ENCODE measurements at places on chromosomes 3 and 15.

DNA sequence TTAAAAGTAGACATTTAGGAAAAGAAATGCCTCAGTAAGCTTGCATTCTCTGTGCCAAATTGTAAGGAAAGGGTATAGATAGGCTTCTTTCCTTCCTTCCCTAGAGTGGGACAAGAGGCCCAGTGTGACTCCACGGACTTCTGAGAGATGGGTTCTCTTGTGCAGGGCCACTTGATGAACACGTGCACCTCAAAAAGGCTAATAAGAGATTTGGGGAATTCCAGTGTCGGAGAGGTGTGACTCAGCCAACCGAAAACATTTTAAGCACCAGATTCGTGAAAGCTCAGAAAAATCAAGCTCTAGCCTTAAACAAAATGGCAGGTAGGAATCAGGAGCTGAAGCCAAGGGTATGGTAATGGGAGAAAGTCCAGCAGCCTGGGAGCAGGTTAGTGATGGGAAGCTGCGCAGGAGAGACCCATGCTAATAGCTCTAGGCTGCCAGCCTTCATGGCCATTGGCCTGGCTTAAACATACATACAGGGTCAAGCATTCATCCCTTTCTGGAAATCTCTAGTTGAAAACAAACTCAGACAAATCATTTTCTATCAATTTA is 56.2 kb downstream of the SV2B start:
- DNase-seq: no peak

- no peak for DNase-seq
These were observed 106.7 kb downstream of the RYK start for GRCh38 chr3:134143828-134144401.

- no peak for DNase-seq
These were observed 32.9 kb upstream of the ETV5 start for GRCh38 chr3:186141790-186142189.

DNA sequence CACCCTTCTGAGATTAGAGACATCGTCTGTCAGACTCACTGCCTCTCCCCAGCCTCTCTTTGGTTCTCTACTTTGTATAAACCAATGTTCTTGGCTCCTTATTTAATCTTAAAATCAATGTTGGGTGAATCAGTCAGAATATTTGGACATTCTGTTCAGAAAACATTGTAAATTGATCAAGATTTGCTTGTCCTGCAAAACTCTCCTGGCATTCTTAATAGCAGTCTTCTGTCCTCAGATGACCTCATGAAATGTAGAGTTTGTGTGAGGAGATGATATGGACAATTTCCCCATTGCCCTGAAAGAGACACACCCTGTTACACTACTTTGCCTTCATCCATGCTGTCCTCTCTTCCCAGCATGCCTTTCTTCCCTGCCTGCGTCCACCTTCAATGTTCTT is 33.6 kb downstream of the CD200R1L start:
- peak; percentile 33 for DNase-seq

DNA sequence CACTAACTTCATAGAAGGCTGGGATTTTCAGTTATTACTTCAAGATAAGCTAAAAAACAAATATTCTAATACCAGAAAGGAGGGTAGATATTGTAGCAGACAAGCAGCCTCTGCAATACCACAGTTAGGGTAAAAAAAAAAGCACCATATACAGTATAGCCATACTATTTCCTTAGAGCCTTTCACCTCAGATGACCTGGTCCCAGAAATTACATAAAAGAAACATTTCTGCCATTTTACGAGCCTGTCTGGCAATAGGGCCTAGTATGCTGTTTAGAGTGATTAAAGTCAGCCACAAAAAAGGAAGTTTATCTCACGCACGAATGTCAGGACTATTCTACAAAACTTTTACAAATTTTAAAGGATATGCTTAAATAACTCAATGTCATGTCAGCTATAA is 1016.6 kb downstream of the PLOD2 start:
- DNase-seq: no peak

- DNase-seq: no peak
These were observed 81.1 kb downstream of the SLTM start for GRCh38 chr15:58852347-58852746.

GRCh38 chr15:99228120-99228770 is 21.1 kb downstream of the TTC23 start:
- no peak for DNase-seq

DNA sequence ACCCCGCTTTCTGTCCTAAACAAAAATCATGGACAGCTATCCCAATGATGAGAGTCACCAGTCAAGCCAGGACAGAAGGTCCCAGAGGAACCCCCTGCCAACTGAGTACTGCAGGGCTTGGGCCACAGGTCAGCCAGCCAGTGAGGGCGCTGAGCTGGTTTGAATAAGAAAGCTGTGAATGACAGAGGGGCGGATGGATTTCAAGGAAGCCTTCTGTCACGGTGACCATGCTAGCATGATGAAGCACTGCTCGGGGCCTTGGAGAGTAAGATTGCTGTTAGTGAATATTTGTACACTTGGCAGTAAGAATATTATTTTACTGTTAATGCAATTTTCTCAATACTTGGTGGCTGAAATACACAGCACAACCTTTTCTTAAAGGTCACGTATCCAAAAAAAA is 734.0 kb upstream of the NR2F2 start:
- DNase-seq: no peak

- DNase-seq: no peak
These were observed 354.5 kb downstream of the WDR72 start for GRCh38 chr15:53404930-53405493.

GRCh38 chr15:35746121-35746520 is 200.2 kb upstream of the DPH6 start:
- DNase-seq: no peak

GRCh38 chr3:175404027-175404426 is 544.9 kb downstream of the NAALADL2 start:
- DNase-seq: peak; percentile 38

DNA sequence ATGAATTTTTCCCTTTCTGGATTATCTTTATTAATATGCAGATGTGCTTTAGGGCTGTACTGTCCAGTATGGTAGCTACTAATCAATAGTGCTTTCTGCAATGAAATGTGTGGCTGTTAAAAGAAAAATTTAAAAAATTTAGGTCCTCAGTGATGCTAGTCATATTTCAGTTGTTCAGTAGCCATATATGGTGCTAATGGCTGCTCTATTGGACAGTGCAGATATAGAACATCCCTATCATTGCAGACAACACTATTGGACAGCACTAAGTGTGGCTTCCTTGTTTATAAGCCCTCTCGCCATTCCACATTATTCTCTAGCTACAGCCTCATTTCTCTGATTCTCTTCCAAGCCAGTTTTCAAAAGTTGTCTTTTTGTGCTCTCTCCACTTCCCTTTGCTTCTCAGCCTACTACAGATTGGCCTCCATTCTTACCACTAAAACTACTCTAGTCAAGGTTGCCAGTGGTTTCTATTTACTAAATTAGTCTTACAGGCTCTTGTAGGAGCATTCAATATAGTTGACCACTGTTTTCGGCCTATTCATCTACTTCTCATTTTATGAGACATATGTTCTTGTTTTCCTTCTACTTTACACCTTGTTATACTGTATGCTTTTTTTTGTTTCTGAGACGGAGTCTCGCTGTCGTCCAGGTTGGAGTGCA is 9.5 kb downstream of the MAPK6 start:
- no peak for DNase-seq

- DNase-seq: peak; percentile 0
These were observed 276.7 kb downstream of the ROBO1 start for GRCh38 chr3:79491029-79491641.

- DNase-seq: no peak
These were observed 90.5 kb downstream of the IGF1R start for GRCh38 chr15:98738689-98739401.

DNA sequence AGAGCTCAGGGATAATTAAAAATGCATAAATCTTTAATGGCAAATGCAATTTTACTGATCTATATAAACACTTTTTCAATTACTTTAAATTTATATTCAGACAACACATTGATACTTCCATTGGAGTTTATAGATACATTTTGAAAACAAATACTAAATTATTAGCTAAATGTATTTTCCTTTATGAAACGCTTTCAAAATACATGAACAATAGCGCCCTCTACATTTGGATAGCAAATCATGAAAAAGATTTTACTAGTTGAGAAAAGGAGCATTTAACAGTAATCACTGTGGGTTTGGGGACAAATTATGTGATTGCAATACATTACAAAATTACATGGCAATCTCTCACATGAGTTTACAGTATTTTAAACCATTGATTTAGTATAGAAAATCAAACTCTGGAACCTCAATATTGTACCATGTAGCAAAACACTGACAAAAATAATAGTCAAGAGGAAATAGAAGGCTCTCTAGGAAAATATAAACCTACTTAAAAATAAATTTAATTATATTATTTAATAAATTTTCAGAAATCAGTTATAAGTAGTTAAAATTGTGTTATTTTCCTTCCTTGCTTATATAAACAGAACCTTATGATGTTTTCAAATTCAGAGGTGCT is 207.9 kb downstream of the ZIC1 start:
- DNase-seq: peak; percentile 27

GRCh38 chr3:195201295-195201694 is 69.7 kb downstream of the XXYLT1 start:
- no peak for DNase-seq

DNA sequence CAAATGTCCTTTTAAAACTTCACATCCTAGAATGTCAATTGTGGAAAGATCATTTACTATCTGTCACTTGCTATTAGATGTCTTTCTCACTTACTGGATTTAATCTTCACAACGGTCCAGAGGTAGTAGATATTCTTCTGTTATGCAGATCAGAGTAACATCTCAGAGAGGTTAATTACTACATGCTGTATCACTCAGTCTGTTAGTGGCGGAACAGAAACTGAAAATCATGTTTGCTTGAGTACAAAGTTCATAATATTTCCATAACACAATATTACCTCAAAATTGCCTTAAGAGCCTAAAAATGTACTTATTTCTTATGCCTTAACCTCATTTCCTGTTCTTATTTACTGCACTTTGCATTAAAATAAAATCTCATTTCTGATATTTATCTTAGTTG is 28.6 kb upstream of the GPR149 start:
- no peak for DNase-seq

- DNase-seq: peak; percentile 76
These were observed 318.7 kb upstream of the C2CD4B start for GRCh38 chr15:62483814-62484213.

GRCh38 chr15:45121020-45121419 is 6.9 kb downstream of the DUOXA2 start:
- no peak for DNase-seq

- DNase-seq: no peak
These were observed 227.8 kb downstream of the TBC1D5 start for GRCh38 chr3:17514597-17514996.

GRCh38 chr15:91793771-91794170 is 59.7 kb upstream of the SLCO3A1 start:
- peak; percentile 22 for DNase-seq

GRCh38 chr3:172194702-172195406 is 155.5 kb downstream of the FNDC3B start:
- DNase-seq: no peak

- DNase-seq: no peak
These were observed 27.2 kb downstream of the CRTAP start for GRCh38 chr3:33141006-33141405.

DNA sequence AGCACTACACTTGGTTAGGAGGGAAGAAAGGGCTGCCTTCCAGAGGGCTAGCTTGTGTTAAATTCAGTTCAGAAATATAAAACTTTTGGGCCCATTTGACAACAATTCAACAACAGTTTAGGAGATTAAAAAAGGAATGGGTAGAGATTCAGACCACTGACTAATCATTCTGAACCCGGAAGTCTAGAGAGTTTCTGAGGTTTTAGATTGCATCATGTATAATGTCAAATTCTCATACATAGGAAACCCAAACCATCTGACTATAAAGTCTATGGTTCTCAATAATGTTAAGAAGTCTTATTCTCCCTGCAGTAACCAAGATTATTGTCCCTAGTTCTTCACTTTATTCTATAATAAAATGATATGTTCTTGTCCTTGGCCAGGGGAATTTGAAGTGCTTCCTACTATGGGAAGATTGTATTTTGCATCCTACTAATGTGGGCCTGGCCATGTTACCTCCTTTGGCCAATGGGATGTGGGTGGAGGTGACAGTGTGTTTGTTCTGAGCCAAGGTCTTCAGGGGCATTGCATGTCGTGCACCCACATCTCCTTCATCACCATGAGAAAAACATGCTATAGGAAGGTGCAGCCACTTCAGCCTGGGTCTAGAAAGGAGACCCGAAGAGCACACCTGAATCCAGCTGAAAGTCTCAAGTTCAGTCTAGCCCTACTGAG is 66.4 kb upstream of the CCNL1 start:
- DNase-seq: peak; percentile 53

DNA sequence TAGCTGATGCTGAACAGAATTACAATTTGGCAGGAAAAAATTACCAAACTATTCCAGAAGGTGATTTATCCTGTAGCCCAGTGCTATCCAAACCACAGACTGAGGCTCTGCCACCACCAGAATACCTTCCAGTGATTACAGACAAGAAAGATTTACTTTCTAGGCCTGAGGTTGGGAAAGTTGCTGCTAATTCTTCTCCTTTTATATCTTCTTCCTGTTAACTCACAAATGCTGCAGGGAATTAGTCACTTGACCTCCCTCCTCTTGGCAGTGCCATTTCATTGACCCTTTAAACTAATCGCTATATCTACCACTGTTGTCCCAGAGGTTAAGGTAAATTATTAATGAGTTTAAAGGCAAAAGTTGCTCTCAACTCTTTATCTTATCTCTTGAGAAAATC is 118.4 kb downstream of the CTNNB1 start:
- peak; percentile 86 for DNase-seq

DNA sequence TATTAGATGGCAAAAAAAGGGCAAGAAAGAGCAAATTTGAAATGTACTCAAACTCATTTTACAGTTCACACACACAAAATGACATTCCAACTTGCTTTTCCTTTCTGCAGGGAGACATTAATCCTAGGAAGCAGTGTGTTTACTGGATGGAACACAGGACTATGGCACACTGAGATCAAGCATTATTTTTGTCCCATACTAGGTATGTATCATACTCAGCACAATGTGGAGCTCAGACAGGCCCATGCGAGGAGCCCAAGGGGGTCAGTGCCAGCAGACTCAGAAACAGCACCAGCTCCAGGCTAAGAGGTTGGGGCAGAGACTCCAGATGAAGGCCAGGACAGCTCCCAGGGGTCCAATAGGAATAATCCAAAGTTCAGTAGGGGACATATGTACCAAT is 30.8 kb upstream of the SLC35G2 start:
- no peak for DNase-seq

DNA sequence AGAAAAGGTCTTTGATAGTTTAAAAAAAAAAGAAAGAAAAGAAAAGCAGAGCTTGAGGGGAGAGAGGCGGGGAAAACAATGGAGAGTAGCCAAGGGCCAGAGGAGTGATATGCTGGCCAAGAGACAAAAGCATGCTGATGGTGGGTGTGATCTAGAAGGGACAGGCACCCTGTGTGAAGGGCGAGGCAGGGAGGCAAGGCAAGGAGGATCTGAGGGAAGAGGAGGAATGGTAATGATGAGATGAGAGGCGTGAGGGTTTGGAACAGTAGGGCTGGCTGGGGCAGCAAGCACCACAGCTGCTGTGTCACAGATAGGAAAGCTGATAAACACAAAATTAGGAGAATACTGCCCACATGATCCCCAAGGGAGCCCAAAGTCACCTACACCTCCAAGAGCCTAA is 65.5 kb downstream of the LARS2 start:
- DNase-seq: no peak
